ENCODE measurements at places on chromosomes 3 and 15. TPM values are rescaled to one million over a fixed set of nuclear protein-coding genes. Genes with fewer than 3 reads are reported as not detected.

THOC7 gene
- 47.0 TPM for total RNA-seq

NLGN1 gene
- total RNA-seq = 6.5 TPM

NEDD4 gene
- 18.9 TPM for total RNA-seq

ZNF654 gene
- total RNA-seq = 8.4 TPM

THSD4 gene
- total RNA-seq = 21.6 TPM

THBS1 gene
- 1,626 TPM for total RNA-seq

CPLX3 gene
- total RNA-seq = not detected

RBSN gene
- total RNA-seq = 14.6 TPM
